WTC11 (cell line): ENCODE measurements at places on chromosomes 11 and 22. TPM values are rescaled to one million over a fixed set of nuclear protein-coding genes. Genes with fewer than 3 reads are reported as not detected.

The C22orf42 gene
- 0.61 to 0.78 TPM (median 0.69 TPM) in 3 replicates for total RNA-seq

The POU2AF1 gene
- 0.07 to 0.27 TPM (median 0.22 TPM) in 3 replicates for total RNA-seq

The IGLL5 gene
- not detected in 3 replicates for total RNA-seq

The THAP12 gene
- 26.9 to 27.6 TPM (median 27.4 TPM) in 3 replicates for total RNA-seq

The FOLR1 gene
- total RNA-seq = 0.35 to 0.87 TPM (median 0.85 TPM) in 3 replicates
